Aorta (tissue), 5 donors: ENCODE measurements at places on chromosomes 7 and 10. TPM values are rescaled to one million over a fixed set of nuclear protein-coding genes. Genes with fewer than 3 reads are reported as not detected.

GRCh38 chr7:80147543-80148391 is 13.1 kb downstream of the GNAI1 start:
- no peak for DNase-seq

DNA sequence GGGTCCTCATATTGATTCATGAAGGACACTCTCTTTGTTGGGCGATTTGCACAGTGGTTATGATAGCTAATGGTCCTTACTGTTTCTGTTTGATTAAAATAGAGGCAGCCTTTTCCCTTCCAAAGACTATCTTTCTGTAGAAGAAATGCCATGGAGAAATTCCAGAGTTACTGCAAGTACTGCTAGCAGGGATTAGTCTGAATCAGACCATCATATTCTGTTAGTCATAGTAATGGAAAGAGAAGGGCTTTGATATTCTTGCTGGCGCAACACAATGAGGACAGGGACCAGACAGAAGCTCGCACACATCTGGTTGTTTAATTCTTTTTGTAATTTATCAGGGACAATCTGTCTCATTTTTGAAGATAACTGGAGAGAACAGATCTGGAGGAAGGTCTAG is 304.5 kb upstream of the FZD8 start:
- DNase-seq = no peak

Gene LIPN
- 0.58 TPM for total RNA-seq

Gene ADCK2
- total RNA-seq = 12.9 TPM

Gene HOXA3
- 9.6 TPM for total RNA-seq

- no peak for DNase-seq
Measured at GRCh38 chr10:88553116-88553752, 29.9 kb downstream of the RNLS start.

GRCh38 chr10:50605269-50605950 is 18.3 kb downstream of the SGMS1 start:
- no peak for DNase-seq

Gene CFAP46
- total RNA-seq = 0.42 TPM

Gene TUBB8
- not detected for total RNA-seq

Gene VIPR2
- total RNA-seq = 10.4 TPM

DNA sequence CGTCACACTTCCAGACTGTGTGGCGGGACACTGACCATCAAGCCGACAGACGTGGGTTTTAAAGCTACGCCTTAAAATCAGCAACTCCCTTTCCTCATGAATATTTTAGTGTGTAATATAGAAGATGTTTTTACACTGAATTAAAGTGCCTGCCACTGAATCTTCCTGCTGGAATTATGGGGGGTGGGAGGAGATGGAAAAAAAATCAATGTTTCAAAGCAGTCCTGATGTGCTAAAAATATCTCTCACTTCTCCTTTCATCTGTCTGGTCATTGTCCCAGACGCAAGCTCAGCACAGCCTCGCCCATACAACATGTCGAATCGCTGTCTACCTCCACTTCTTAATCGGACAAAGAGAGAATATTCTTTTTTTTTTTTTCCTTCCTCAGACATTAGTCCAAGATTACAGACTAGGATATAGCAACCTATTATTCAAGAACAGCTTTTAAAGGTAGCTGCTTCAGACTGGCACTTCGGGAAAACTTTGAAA is 165.1 kb upstream of the KLF14 start:
- no peak for DNase-seq

Gene C7orf57
- not detected for total RNA-seq

DNA sequence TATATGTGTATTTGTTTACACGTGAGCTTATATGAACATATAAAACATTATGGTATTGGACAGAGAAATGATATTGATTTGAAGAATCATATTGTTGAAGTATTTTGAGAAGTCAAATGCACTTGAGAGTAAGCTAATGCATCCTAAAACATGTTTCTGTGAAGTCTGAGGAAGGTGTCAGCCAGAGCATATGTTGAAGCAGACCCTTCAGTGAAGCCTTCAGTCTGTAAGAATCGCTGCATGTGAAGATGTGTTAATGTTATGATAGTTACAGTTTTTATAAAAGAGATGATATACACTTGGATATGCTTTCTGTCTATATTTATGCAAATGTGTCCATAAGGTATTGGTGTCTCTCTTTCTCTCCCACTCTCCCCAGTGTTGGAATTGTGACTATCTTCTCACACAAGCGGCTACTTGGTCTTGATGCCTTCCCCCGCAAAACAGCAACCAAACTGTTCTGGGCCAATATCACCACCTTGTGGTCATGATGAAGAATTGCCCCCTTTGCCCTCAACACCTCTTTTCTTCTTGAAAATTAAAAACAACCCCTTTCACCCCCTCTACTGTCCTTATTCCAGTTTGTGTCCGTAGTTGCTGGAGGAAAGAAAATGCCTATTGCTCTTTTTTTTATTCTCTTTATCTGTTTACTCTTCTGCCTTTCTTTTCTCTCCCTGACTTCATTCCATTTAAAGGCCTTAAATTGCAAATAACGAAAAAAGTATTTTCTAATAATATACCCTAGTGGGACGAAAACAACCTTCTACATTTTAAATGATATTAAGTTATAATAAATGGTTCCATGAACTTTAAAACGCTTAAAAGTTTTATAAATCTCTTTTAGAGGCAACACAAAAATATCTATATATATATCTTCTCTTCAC is 64.9 kb downstream of the IKZF1 start:
- no peak for DNase-seq
